ENCODE measurements at places on chromosomes 7 and 10.

DNA sequence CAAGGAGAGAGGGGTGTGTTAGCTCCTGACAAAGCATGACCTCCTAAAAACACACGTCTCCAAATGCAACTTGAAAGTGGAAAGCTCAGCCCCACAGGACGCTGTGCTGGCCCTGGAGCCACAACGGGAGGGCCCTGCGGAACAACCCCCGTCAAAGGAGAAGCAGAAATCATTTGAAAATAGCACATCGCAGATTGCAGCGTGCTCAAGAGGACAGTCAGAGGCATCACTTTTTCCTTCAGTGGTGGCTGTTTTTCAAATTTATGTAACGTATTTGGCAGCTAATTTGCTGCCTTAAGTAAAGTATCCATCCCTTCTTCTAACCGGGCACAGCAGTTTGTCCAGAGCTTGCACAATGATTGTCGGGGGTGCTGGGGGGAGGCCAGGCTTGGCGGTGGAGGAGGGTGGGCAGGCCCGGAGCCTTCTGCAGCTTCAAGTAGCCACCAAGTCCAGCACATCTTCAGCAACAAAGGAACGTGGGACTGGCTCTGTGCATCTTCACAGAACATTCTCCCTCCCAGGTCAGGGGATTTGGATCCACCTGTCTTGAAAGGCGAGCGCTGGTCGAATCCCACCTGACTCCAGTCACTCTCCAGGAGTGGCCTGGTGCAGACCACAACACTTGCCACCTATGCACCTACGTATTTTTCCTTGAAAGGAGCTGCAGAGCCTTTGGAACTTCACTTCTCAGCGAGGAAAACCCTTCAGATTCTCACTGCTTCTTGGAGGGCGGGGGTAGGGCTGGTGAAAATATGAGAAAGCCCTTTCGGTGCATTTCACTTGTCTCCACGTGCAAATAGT, 346.3 kb downstream of the DNAJB6 start:
- DNase-seq, result no peak

GRCh38 chr7:94698275-94698674, 42.3 kb upstream of the SGCE start:
- DNase-seq, result peak; percentile 89

DNA sequence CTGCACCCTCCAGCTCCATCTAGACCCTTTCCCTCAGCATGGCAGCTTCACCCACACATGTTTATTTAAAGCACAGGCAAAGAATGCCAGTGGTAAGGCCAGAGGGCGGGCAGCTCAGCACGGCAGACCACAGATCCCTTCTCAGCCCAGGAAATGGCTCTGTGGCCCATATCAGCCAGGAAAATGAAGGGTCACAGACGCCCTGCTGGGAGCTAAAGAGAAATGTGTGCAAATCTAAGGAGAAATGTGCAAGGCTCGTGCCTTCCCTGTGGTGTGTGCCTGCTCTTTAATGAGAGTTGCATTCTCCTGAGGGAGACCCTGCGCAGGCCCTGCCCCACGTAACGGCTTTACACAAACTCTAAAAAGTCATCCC, 23.0 kb downstream of the PTPRN2 start:
- no peak for DNase-seq

GRCh38 chr10:123202506-123202905, 48.3 kb downstream of the BUB3 start:
- DNase-seq, result no peak

- DNase-seq, result peak; percentile 15
Observed at GRCh38 chr7:66238773-66239466, 33.8 kb downstream of the TPST1 start.

- no peak for DNase-seq
Observed at GRCh38 chr7:91416155-91416865, 152.1 kb downstream of the FZD1 start.

DNA sequence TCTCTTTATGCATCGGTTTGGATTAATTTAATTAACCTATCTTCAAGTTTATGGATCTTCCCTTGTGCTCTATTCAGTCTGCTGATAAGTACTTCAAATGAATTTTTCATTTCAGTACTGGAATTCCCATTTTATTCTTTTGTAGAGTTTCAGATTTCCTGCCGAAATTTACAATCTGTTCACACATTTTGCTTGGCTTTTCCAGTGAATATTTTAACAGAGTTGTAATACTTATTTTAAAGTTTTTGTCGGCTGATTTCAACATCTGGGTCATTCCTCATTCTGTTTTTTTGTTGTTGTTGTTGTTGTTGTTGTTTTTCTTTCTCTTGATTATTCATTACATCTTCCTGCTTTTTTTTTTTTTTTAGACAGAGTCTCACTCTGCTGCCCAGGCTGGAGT, 89.9 kb upstream of the KCNMA1 start:
- DNase-seq, result no peak

DNA sequence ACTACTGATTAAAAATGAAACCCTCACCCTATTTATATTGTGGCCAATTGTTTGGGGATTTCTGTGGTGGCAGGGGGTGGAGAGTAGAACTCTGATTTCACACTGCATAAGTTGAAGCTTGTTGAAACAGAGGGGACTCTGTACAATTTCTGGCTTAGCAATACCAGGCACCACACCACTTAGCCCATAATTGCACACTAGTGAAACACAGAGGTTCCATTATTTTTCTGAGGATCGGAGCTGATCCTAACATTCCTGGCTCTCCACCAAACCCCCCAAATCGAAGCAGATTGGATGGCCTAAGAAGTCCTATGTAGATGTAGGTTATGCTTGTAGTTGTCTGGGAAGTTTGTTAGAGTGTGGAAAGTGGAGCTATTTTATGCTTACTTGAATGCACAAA, 47.0 kb downstream of the PTN start:
- no peak for DNase-seq

DNA sequence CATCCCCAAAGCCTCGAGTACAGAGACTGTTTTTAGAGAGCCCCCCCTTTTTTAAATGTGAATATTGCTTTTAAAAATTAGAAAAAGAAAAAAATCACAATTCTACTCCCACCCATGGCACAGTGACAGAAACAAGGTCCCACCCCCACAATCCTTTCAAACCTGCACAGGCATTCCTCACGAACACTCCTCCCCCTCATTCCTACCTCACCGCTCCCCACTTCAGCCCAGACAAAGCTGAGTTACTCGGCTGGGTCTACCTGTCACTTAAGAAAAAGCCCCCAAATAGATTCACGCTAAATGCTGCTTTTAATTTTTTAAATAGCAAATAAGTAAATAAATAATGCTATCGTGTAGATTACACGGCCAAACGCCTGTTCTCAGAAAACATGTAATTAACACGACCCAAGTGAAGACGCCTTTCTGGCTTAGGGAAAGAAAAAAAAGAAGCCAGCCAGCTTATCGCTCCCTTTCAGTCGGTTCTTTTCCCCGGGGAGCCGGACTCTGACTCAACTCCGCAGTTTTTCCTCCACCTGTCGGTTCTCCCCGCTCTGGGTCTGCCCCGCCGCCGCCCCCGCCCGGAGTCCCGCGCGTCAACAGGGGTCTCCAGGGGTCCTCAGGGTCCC, 739 bp downstream of the MPP7 start:
- peak; percentile 30 for DNase-seq

DNA sequence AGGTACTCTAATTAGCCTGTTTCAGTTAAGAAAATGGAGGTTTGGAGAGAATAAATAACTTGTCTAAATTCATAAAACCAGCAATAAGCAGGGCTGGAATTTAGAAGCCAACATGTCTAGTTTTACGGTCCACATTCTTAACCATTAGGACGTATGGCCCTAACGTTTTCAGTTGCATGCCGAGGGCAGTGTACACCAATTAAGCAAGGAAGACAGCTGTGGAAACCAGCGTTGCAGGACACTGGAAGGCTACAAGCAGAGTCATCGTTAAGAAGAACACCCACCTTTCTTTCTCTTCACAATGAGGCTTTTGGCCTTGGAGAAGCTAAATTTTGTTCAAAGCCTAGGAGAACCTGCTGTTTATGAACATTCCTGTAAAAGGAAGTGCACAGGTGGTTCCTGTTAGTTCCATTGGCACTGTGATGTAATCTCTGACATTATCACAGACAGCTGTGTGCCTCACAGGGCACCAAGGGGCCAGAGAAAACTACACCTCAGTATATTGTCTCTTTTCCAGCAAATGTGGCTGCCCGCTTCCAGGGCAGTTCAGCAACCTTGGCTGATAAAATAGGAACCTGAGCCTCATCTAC, 21.0 kb downstream of the MPP7 start:
- no peak for DNase-seq

DNA sequence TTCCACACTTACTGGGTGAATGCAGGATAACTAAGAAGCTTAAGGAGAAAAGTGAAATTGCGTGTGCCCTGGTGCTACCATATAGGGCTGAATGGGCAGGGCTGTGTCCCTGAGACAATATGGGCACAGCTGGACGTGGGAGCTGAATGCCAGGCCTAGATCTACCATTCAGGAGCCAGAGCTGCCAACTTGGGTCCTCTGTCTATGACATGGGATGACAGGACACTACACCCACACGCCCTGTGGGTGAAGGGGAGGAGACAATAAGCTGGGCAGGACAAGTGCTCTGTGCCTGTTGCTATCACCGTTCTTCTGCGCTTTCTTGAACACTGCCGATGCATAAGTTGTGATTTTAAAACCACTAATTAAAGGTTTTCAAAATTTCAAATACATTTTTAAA, 293.9 kb downstream of the TNS3 start:
- no peak for DNase-seq

DNA sequence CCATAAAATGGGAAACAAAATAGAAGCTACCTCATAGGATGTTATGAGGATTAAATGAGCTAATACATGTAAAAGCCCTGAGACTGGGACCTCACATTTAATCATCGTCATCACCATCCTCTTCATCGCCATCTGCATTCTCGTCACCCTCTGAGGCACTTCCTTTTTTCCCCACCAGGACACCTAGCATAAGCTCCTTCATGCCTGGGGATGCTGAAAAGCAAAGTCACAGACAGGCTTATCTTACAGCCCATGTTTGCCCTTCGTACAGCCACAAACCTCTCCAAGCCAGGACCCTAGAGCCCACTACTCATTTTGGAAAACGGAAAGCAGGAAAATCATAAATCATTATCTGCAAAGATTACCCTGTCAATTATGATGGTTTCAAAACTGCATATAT, 249.6 kb downstream of the GPAM start:
- no peak for DNase-seq

- DNase-seq, result no peak
Observed at GRCh38 chr7:91307467-91307866, 43.2 kb downstream of the FZD1 start.

DNA sequence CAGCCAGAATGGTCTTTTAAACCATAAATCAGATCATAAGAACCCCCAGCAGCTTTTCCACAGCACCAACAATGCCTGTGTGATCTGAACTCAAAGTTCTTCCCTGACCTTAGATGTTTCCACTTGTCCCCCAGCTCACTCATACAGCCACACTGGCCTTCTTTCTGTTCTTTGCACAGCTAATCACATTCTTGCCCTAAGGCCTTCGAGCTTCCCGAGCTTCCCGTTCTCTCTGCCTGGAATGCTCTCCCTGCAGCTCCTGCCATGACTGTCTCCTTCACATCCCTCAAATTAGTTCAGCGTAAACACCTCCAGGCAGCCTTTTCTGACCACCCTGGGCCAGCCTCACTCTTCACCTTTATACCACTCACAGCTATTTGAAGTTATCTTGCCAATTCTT, 166.8 kb upstream of the NFE2L3 start:
- no peak for DNase-seq

GRCh38 chr7:98802088-98802780, 67.6 kb downstream of the TMEM130 start:
- no peak for DNase-seq

GRCh38 chr7:28104041-28104541, 76.5 kb downstream of the JAZF1 start:
- no peak for DNase-seq

GRCh38 chr7:24178811-24179570, 105.0 kb upstream of the NPY start:
- DNase-seq, result no peak

DNA sequence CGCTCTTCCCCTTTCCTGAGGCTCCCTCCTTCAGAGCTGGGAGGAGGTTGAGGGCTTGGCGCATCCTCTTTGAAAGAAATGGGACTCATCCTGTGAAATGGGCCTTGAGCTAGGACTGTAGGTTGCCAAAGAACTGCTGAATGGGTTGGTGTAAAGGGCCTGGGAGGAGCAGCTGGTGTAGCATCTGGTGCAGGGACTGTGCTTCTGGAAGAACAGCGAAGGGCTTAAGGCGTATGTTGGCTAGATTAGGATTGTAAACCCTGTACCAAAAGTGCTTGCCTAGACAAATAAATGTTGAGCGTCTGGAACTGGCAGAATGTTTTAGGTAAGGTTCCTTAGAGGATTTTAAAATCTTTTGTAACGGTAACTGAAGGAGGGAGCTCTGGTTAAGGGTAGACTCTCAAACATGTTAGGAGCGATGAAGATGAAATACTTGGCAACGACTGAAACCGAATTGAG, 563 bp downstream of the STAM start:
- peak; percentile 59 for DNase-seq

GRCh38 chr7:129452589-129453231, 18.5 kb downstream of the STRIP2 start:
- no peak for DNase-seq

DNA sequence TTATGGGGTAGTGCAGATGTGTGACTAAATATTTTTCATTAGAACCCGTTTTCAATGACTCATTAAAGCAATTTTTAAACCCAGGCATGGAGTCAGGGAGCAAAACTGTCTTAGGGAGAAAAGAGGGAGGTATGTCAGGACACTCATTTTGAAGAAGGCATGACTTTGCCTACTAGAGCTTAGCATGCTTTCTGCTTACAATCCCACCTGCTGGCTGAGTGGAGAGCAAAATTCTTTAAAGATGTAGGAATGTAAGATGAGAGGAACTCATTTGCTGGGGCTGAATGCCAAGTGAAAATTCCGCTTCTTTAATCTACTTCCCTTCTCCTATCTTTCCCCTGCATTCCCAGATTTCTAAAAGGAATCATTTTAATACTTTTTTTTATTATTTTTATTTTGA, 232.6 kb downstream of the GALNT17 start:
- no peak for DNase-seq

DNA sequence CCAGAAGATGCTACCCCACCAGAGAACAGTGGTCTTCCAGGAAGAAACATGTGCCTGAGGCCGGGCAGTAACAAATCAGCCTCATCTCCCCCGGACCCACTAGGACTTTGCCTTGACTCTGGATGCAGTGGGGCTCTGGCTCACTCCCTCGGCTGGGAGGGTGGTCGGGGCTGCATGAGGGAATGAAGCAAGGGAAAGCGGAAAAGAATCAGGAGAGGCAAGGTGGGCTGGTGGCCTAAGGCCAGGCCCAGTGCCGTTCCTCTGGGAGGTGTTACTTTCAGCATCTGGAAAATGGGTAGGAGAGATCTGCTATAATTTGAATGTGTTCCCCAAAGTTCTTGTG, 51.8 kb downstream of the CLEC2L start:
- DNase-seq, result no peak

- no peak for DNase-seq
Observed at GRCh38 chr7:68423356-68423755, 1174.9 kb upstream of the AUTS2 start.

DNA sequence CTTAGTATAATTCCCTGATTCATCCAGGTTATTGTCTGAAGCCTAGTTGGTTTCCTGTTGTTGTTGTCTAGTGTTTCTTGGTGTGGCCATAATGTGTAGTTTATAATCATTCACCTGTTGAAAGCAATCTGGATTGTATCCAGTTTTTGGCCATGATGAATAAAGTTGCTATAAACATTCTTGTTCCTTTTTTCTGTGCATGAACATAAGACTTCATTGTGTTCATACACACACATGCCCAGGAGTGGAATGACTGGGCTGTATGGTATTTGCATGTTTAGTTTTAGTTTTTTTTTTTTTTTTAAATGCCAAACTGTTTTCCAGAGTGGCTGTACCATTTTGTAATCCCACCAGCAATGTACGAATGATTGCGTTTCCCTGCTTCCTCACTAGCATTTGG, 349.8 kb downstream of the SDK1 start:
- DNase-seq, result no peak

Measured in dermis blood vessel endothelial cell (primary cell).